ENCODE measurements at places on chromosomes 11 and 22.
A peak's percentile ranks its signal among the peaks of the same experiment; 100 is the strongest.

DNA sequence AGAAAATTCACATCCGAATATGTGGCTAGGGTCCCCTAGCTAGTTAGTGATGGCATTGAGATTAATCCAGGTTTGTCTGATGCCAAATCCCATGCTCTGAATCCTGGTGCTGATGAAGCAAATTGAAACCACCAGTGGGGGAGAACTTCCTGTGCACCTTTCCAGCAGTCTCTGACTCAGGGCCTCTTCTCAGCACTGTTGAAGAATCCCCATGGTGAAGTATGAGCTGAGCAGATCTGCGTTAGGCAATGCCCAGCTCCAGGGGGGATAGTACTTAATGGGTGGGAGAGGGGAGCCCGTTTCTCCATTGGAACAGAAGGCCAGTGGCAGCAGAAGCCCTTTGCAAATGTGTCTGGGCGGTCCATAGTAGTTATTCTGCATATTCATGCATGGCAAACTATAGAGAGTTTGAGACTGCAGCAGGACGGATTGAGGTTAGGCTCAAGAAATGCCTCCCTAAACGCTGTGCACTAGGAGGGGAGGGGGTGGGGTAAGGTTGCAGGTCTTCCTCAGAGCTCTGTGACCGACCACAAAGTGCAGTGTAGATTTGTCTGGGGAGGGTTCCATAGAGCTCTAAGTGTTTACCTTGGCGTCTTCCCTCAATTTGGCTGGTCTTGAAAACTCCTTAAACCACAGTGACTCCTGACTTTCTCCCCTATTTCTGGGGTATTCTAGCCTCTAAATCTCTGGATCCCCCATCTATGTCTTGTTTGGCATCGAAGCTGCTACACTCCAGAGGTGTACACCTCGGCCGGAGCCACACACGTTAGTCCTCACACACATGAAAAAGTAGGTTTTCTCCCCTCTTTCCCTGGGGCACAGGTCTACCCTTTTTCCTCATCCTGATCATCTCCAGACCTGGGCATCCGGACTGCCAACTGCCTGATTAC is 4.8 kb downstream of the POU2F3 start:
- H3K4me3 ChIP-seq = no peak overlapping the region
- no peak overlapping the region for H3K27ac ChIP-seq
- peaks cover 57% of the 10 kb centered on the region for H3K27me3 ChIP-seq

- H3K4me1 ChIP-seq = no peaks in the 10 kb centered on the region
- no peaks in the 10 kb centered on the region for H3K27me3 ChIP-seq
- no peak overlapping the region for H3K27ac ChIP-seq
These were observed 10.0 kb upstream of the OR5M1 start for GRCh38 chr11:56624661-56625110.

GRCh38 chr11:61881397-61881796 is 9.9 kb downstream of the FADS3 start:
- H3K27me3 ChIP-seq = no peaks in the 10 kb centered on the region
- H3K4me3 ChIP-seq = no peak overlapping the region
- no peaks in the 10 kb centered on the region for H3K4me1 ChIP-seq
- H3K27ac ChIP-seq = no peak overlapping the region

DNA sequence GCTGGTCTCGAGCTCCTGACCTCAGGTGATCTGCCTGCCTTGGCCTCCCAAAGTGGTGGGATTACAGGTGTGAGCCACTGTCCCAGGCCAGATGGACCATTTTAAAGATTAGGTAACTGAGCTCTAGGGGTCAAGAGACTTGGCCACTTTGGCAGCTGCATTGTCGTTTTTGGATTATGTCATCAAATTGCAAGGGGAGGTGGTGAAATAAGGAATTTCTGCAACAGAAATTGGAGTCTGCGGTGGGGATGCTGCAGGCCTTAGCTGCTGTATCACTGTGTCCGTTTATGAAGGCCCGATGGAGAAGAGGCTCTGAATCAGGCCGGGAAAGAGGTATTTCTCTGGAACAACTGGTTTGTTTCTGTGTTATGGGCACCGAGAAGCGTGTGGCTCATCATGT is 34.6 kb downstream of the PTPRJ start:
- peaks cover 75% of the 10 kb centered on the region for H3K4me1 ChIP-seq
- H3K27ac ChIP-seq = no peak overlapping the region
- no peaks in the 10 kb centered on the region for H3K27me3 ChIP-seq
- no peaks in the 10 kb centered on the region for H3K36me3 ChIP-seq
- no peak for DNase-seq

DNA sequence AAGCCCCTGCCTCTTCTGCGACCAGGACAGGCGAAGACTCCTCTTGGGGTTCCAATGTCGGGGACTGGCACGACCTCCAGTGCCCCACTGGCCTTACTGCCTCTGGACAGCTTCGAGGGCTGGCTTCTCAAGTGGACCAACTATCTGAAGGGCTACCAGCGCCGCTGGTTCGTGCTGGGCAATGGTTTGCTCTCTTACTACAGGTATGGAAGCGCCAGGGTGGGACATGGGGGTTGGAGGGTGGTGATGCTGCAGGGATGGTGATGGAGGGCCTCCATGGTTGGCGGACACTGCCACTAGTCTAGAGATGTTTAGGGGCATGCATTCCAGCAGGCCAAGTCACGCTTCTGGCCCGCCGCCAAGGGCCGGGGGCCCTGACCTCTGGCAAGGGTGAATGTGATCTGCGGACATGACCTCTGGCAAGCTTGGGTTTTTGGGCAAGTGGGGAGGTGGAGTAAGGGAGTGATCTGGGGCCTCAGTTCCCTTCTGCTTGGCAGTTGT is 727 bp downstream of the OSBP2 start:
- H3K4me3 ChIP-seq = peak overlapping the region; percentile 67
- no peak for DNase-seq
- H3K4me1 ChIP-seq = peaks cover 15% of the 10 kb centered on the region
- peaks cover 7% of the 10 kb centered on the region for H3K27me3 ChIP-seq
- H3K27ac ChIP-seq = no peak overlapping the region
- no peaks in the 10 kb centered on the region for H3K36me3 ChIP-seq

GRCh38 chr11:9367551-9367950 is 16.9 kb upstream of the IPO7 start:
- H3K4me1 ChIP-seq = peaks cover 16% of the 10 kb centered on the region
- DNase-seq = no peak
- H3K4me3 ChIP-seq = no peak overlapping the region
- no peak overlapping the region for H3K27ac ChIP-seq
- no peaks in the 10 kb centered on the region for H3K27me3 ChIP-seq

- no peak overlapping the region for H3K4me3 ChIP-seq
- H3K27me3 ChIP-seq = no peaks in the 10 kb centered on the region
- DNase-seq = no peak
These were observed 334.0 kb upstream of the ARHGAP42 start for GRCh38 chr11:100353083-100353482.

- no peaks in the 10 kb centered on the region for H3K36me3 ChIP-seq
- H3K27ac ChIP-seq = no peak overlapping the region
- no peaks in the 10 kb centered on the region for H3K4me1 ChIP-seq
- H3K4me3 ChIP-seq = no peak overlapping the region
These were observed 3.5 kb downstream of the BAIAP2L2 start for GRCh38 chr22:38106814-38107578.

GRCh38 chr11:86805873-86806310 is 5.5 kb downstream of the PRSS23 start:
- H3K4me1 ChIP-seq = peaks cover 42% of the 10 kb centered on the region
- no peaks in the 10 kb centered on the region for H3K36me3 ChIP-seq
- H3K27ac ChIP-seq = peak overlapping the region; percentile 48
- H3K4me3 ChIP-seq = no peak overlapping the region
- H3K27me3 ChIP-seq = peaks cover 5% of the 10 kb centered on the region

GRCh38 chr11:14234446-14234845 is 124.5 kb downstream of the RRAS2 start:
- no peaks in the 10 kb centered on the region for H3K36me3 ChIP-seq
- H3K27me3 ChIP-seq = no peaks in the 10 kb centered on the region
- peaks cover 7% of the 10 kb centered on the region for H3K4me1 ChIP-seq
- no peak overlapping the region for H3K27ac ChIP-seq
- no peak overlapping the region for H3K4me3 ChIP-seq
- no peak for DNase-seq

GRCh38 chr11:47538741-47539565 is 14.0 kb downstream of the CELF1 start:
- DNase-seq = no peak
- no peaks in the 10 kb centered on the region for H3K27me3 ChIP-seq
- no peak overlapping the region for H3K27ac ChIP-seq

GRCh38 chr11:86219311-86220193 is 25.0 kb upstream of the EED start:
- H3K36me3 ChIP-seq = no peaks in the 10 kb centered on the region
- no peak overlapping the region for H3K4me3 ChIP-seq
- H3K27ac ChIP-seq = no peak overlapping the region
- H3K4me1 ChIP-seq = peaks cover 14% of the 10 kb centered on the region
- no peak for DNase-seq
- H3K27me3 ChIP-seq = no peaks in the 10 kb centered on the region

- H3K4me3 ChIP-seq = no peak overlapping the region
- no peaks in the 10 kb centered on the region for H3K36me3 ChIP-seq
- H3K27ac ChIP-seq = no peak overlapping the region
- no peaks in the 10 kb centered on the region for H3K4me1 ChIP-seq
These were observed 9.1 kb upstream of the RAC2 start for GRCh38 chr22:37253126-37253660.

DNA sequence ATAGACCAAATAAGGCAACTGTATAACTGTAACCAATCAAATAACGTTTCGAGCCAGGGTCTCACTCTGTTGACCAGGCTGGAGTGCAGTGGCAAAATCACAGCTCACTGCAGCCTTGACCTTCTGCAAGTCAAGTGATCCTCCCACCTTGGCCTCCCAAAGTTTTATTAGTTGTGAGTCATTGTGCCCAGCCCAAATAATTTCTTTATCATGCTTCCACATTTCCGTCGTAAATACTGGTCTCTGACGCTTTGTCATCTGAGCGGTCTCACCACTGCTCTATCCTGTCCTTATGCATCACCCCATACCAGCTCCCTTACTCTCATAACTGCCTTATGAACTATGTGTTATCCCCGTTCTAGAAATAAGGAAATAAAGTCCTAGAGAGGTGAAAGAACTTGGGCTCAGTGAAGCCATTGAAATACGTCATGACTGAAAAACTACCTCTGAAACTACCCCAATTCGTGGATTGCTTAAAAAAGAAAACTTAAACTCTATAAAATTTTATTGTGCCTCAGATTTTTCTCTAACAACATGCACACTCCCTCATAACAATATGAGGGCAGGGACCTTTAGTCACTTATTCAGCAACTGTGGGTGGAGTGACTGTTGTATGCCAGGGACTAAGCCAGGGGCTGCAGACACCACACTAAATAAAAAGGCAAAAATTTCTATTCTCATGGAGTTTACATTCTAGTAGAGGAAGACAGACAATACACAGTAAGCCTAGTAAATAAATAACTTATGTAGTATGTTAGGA is 15.8 kb upstream of the RTN4RL2 start:
- no peak overlapping the region for H3K4me3 ChIP-seq
- no peak overlapping the region for H3K27ac ChIP-seq
- H3K27me3 ChIP-seq = no peaks in the 10 kb centered on the region
- H3K36me3 ChIP-seq = no peaks in the 10 kb centered on the region
- DNase-seq = no peak

- H3K36me3 ChIP-seq = no peaks in the 10 kb centered on the region
- peaks cover 10% of the 10 kb centered on the region for H3K4me1 ChIP-seq
- H3K27me3 ChIP-seq = no peaks in the 10 kb centered on the region
These were observed 19.3 kb upstream of the SYT7 start for GRCh38 chr11:61599968-61600710.

DNA sequence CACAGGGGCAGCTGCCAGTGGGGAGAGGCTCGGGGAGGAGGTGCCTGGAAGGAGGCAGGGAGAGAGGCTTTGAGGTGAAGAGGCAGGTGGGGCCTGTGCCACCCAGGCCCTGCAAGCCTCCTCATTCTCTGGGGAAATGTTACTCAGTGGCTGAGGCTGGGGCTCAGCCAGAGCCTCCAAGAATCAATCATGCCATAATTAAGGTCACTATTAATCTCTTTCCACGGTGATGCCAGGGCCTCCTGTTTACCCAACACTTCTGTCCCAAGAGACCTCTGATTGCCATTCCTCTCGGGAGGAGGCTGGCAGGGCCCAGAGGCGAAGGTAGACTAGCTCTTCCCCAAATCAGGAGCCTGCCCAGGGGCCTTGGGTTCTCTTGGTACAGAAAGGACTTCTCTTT is 38.4 kb downstream of the GDPD5 start:
- no peak overlapping the region for H3K4me3 ChIP-seq
- DNase-seq = no peak
- H3K4me1 ChIP-seq = peaks cover 5% of the 10 kb centered on the region
- H3K36me3 ChIP-seq = no peaks in the 10 kb centered on the region

- no peak for DNase-seq
- peaks cover 10% of the 10 kb centered on the region for H3K27me3 ChIP-seq
- H3K36me3 ChIP-seq = no peaks in the 10 kb centered on the region
- no peak overlapping the region for H3K27ac ChIP-seq
- H3K4me3 ChIP-seq = no peak overlapping the region
These were observed 33.8 kb upstream of the CTSD start for GRCh38 chr11:1797391-1798125.

DNA sequence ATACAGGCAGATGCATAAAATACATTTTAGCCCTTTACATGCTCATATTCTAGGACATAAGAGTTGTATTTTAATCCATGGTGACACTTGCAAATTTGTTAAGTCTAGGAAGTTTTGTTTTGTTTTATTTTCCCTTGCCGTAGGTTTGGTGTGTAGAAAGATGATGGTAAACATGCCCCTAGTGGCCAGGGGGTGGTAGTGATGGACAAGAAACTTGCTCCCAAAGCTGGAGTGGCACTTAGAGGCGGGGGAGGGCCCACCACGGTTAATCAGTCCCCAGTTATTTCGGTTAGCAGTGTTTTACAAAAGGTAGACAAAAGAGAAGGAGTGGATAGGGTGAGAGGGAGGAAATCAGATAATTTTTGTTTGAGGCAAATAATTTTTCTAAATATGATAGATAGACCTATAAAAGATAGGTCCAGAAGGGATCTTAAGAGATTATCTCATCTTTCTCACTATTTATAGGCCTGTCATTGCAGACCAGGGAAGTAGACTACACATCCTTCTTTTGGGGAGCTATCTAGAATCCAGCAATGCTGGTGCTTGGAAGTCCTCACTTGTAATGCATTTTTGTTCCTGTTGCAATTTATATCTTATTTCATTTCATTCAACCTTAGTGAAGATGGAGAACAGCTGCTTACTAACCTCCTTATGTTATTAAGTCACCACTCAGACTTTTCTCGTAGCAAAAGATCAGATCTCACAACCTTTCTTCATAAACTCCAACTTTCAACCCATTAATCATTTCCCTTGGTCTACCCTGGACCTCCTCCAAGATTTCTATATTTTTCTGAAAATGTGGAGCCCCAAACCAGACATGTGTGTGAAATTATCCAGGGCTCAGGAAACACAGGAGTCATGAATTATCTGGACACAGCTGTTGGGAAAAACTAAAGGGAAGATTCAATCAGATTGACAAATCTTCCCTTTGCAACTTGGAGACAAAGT is 5.9 kb upstream of the BDNF start:
- no peak for DNase-seq
- H3K27ac ChIP-seq = no peak overlapping the region
- H3K36me3 ChIP-seq = no peaks in the 10 kb centered on the region
- no peak overlapping the region for H3K4me3 ChIP-seq
- peaks cover 19% of the 10 kb centered on the region for H3K27me3 ChIP-seq
